A673 (cell line): ENCODE measurements at places on chromosomes 3 and 15. TPM values are rescaled to one million over a fixed set of nuclear protein-coding genes. Genes with fewer than 3 reads are reported as not detected.

- DNase-seq: peak; percentile 74
Measured at GRCh38 chr3:5194801-5195509, 7.4 kb downstream of the EDEM1 start.

The MKRN3 gene
- not detected in 2 replicates for total RNA-seq

The CD80 gene
- total RNA-seq: not detected in 2 replicates

DNA sequence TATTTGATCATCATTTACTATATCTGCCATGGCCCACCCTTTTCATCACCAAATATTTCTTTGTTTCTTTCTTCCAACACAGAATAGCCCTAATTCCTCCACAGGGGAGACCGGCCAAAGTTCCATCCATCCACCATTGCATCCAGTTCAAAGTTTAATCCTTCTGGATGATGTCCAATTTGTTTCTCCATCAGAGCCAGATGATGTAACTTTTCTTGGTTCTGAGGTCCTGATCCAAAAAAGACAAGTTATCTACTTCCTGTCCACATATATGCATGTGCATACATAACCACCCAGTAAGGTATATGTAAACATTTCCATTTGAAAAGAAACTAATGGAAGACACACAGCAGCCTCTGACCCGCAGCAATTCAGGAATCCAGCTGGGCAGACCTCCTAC lies 237.3 kb downstream of the SHOX2 start:
- no peak for DNase-seq

- DNase-seq: peak; percentile 95
Measured at GRCh38 chr15:80152180-80152895, 461 bp upstream of the FAH start.

The NEO1 gene
- total RNA-seq: 63.7 and 72.6 TPM in 2 replicates

The LIPH gene
- total RNA-seq: 6.2 and 12.1 TPM in 2 replicates

The ACTC1 gene
- total RNA-seq: not detected in 2 replicates

The KIF7 gene
- 9.5 and 11.3 TPM in 2 replicates for total RNA-seq

The FAM81A gene
- not detected in 2 replicates for total RNA-seq

- DNase-seq: no peak
Measured at GRCh38 chr3:27345959-27346865, 23.0 kb downstream of the NEK10 start.

- DNase-seq: no peak
Measured at GRCh38 chr3:186427627-186428281, 65.7 kb upstream of the DGKG start.

The MYEF2 gene
- total RNA-seq: 112 TPM in 2 replicates

The CTDSPL gene
- 13.2 and 14.0 TPM in 2 replicates for total RNA-seq

The GMPPB gene
- total RNA-seq: 15.2 and 16.6 TPM in 2 replicates

GRCh38 chr15:66875588-66876420 lies 173.8 kb downstream of the SMAD6 start:
- no peak for DNase-seq

DNA sequence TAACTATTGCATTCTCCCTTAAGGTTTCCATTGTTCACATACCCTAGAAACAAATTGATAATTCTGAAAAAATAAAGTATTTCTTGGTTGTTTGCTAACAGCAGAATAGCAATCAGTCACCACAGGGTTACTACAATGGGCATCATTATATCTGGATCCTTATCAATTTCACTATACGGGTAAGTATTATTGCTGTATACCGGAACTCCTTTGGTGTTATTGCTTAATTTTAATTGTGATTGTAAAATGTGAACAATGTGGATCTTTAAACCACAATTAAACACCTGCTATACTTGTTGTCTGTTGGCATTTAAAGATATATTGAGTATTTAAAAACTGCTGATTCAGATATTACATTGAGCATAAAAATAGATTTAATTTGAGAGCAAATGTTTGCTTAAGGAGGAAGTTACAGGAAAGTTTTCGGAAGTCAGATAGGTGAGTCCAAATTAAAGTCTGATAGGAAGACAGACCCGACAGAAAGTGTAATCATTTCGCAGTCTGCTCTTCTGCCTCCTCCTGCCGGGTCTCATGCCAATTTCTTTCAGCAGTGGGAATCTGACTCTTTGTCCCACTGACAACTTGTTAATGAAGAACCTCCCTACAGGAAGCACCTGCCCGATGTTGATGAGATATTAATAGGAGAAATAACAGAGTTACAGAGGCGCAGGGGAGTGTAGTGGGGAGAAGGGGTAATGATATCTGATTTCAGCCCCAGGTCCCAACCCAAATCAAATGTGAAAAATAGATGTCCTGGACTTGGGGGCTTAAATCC lies 169.7 kb upstream of the TBC1D5 start:
- no peak for DNase-seq

DNA sequence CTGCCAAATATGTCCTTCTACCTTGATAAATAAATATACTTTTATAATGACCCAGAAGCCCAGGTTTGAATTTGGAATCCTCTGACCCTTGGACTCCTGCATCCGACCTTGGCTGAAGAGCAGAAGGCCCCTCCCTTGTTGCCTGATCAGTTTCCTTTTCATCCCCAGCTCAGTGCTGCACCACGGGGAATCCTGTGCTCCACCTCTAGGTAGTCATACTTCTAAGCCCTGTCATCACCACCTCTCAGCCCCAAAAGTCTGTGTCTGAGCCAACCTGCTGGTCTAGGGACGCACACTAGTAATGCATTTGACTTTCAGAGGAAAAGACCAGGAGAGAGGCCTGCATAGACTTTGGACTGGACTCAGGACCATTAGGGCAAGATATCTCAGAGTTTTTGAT lies 310.6 kb downstream of the NLGN1 start:
- DNase-seq: no peak

The VGLL3 gene
- total RNA-seq: 20.7 and 26.8 TPM in 2 replicates

- DNase-seq: no peak
Measured at GRCh38 chr3:64673159-64673715, 14.6 kb downstream of the ADAMTS9 start.

DNA sequence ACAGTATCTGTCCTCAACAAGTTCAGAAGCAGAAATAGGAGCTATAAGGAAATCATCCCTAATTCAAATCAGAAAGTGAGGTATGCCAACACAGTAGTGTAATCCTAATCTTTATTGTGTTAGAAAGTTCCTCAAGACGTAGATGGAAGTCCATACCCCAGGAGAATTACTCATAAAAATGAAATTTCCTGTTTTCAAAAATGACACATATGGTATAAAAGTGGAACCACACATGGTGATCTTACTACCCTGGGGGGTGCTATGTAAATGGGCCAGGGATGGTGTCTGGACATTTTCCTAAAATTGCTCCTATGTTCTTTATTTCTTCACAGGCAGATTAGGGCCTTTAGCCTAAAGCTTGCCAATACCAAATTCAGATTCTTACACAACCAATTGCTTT lies 204.1 kb downstream of the ARRDC4 start:
- DNase-seq: no peak

DNA sequence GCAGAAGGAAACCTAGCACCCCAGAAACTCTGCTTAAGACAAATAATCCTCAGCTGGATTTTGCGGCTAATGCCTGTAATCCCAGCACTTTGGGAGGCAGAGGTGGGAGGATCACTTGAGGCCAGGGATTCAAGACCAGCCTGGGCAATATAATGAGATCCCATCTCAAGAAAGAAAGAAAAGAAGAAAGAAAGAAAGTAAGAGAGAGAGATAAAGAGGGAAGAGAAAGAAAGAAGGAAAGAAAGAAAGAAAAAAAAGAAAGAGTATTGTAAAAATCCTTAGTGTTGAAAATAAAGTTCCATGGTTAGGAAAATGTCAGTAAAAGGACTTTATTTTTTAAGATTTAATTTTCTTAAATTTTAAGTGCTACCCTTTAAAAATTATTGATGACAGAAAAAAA lies 54.9 kb upstream of the LRRFIP2 start:
- DNase-seq: no peak

- no peak for DNase-seq
Measured at GRCh38 chr3:18228060-18228459, 197.1 kb downstream of the SATB1 start.

- DNase-seq: peak; percentile 33
Measured at GRCh38 chr3:108088697-108089096, 2.1 kb downstream of the CD47 start.
